ENCODE measurements at places on chromosomes 2 and 18. TPM values are rescaled to one million over a fixed set of nuclear protein-coding genes. Genes with fewer than 3 reads are reported as not detected.

SERPINB4 gene
- not detected for total RNA-seq

NOL4 gene
- not detected for total RNA-seq

CPLX4 gene
- not detected for total RNA-seq

THSD7B gene
- total RNA-seq, result not detected

MYOM1 gene
- 1.7 TPM for total RNA-seq

DUSP2 gene
- total RNA-seq, result 0.94 TPM
